ENCODE measurements at places on chromosomes 7 and 10. TPM values are rescaled to one million over a fixed set of nuclear protein-coding genes. Genes with fewer than 3 reads are reported as not detected.

TMEM270 gene
- 0.09 TPM for total RNA-seq

SSC4D gene
- total RNA-seq: 0.71 TPM

CDHR1 gene
- total RNA-seq: 0.52 TPM

DHX32 gene
- 13.6 TPM for total RNA-seq

HSPA14 gene
- 35.2 TPM for total RNA-seq

PON2 gene
- 21.6 TPM for total RNA-seq

TEX47 gene
- total RNA-seq: not detected

SH3PXD2A gene
- total RNA-seq: 3.8 TPM

CPA2 gene
- 0.14 TPM for total RNA-seq

CD36 gene
- 42.8 TPM for total RNA-seq

CHAT gene
- 0.09 TPM for total RNA-seq

TRIL gene
- 0.99 TPM for total RNA-seq

CALCR gene
- total RNA-seq: 0.05 TPM

FAM25A gene
- 0.47 TPM for total RNA-seq

OR9A2 gene
- total RNA-seq: not detected

All from thymus (tissue), 14 donors.